NCI-H1694 (cell line): ENCODE measurements at places on chromosomes 2 and 18.

DNA sequence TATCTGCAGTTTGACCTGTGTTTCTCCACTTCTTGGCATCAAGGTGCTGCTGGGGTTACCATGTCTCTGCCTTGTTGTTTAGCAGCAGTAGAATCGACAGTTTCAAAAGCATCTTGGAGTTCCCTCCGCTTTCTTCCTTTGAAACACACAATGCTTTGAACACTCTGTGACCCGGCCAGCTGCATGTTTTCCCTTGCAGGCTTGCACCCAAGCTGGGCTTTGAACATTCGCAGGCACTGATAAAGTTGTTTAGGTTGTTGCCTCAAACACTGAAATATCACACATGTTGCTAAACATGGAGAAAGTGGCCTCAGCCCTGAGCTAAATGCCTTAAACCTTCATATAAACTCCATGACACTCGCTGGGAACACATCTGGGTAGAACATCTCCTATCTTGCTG, 251.7 kb downstream of the TSN start:
- DNase-seq, result no peak

DNA sequence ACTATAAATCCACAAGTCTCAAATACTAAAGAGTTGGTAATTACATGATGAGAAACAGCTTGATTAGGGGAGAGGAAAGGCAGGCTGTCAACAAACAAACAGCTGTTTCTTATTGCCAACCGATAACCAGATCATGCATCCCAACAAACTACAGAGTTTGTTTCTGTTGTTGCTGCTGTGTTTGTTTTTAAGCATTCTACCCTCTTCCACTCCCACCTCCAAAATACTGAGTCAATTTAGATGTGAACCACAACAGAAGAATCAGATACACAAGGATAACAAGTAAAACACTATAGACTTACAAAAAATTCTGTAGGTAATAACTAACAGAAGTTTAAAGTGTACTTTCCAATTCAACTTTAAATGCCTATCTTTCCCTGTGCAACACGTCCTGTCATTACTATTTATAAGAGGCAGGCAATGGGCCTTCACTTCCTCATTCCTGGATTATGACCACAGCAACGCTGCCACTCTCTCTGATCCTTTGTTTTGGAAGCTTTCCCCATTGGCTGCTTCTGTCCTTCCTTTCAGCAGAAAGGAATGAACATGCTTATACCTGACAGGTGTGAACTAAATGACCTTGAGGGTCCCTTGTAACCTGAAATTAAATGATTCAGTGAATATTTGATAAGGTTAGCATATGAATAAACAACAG, 152.0 kb downstream of the SRBD1 start:
- no peak for DNase-seq

DNA sequence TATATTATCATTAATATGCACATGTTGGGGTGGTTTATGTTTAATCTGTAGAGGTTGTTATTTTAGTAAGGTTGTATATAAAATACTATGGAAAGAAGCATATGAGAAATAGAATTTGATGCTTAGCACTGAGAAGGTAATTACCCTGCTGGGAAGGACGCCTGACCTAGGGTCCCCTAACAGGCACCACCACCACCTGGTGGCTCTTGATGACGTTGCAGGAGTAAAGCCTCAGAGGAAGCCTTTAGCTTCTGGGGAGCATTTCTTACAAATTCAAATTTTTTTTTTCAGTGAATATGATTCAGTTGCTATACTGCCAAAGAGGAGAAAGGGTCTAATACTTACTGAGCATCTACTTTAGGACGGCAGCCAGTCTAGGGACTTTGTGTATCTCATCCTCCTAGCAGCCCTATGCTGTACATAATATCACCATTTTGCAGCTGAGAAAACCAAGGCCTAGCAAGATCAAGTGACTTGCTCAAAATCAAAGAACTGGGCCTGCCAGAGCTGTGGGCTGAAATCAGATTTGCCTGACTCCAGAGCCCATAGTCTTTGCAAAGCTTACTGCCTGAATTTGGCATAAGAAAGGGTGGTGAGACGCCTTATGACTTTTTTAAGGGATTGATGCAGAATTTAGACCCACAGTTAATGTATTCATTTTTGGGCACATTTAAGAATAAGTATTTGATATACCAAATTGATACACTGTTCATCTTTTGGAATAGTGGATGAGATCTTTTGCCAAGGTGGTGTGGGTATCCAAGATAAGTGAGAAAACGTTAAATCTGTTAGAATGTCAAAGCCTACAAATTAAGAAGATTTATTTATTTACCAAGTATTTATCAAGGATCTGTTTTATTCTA, 78.8 kb upstream of the GAREM1 start:
- peak; percentile 19 for DNase-seq

DNA sequence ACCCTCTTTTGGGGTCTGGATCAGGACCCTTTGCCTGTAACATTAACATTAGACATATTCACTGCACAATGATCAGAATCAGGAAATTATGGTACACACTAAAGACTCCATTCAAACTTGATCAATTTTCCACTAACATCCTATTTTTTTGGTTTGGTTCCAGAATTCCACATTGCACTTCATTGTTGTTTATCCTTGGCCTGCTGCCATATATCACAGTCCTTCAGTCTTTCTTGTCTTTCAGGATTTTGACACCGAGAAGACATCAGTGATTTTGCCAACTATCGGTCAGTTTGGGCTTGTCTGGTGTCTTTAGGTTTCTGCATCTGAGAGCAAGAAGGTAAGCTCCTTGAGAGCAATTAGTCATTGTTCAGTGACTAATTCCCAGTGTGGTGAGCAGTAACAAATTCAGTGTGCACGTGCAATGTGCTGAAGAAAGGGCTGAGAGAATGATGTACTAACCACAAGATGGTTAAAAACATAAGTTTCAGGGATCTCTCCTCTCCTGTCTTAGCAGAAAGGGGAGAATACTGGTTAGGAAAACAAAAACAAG, 23.5 kb downstream of the MARCHF4 start:
- DNase-seq, result no peak

DNA sequence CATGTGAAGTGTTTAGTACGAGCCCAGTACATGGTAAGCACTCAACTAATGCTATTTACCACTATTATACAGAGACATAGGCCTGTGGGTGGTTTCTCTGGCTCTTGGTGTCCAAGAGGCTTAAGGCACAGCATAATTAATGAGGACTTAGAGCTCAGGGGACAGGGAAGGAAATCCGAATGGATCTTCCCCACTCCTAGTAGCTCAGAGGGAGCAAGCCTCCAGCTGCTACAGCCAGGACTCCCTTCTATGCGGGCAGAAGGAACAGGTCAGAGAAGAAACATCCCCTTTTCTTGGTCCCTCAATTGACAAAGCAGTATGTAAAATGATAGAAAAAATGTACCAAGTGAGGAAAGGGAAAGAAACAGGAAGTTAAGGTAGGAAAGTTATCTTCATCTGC, 261.3 kb upstream of the STON1 start:
- DNase-seq, result no peak

- DNase-seq, result no peak
Measured at GRCh38 chr2:202378001-202378400, 1.9 kb downstream of the BMPR2 start.

- no peak for DNase-seq
Measured at GRCh38 chr2:1738646-1739302, 5.5 kb downstream of the PXDN start.

- no peak for DNase-seq
Measured at GRCh38 chr18:58044370-58045241, 580 bp downstream of the NEDD4L start.

DNA sequence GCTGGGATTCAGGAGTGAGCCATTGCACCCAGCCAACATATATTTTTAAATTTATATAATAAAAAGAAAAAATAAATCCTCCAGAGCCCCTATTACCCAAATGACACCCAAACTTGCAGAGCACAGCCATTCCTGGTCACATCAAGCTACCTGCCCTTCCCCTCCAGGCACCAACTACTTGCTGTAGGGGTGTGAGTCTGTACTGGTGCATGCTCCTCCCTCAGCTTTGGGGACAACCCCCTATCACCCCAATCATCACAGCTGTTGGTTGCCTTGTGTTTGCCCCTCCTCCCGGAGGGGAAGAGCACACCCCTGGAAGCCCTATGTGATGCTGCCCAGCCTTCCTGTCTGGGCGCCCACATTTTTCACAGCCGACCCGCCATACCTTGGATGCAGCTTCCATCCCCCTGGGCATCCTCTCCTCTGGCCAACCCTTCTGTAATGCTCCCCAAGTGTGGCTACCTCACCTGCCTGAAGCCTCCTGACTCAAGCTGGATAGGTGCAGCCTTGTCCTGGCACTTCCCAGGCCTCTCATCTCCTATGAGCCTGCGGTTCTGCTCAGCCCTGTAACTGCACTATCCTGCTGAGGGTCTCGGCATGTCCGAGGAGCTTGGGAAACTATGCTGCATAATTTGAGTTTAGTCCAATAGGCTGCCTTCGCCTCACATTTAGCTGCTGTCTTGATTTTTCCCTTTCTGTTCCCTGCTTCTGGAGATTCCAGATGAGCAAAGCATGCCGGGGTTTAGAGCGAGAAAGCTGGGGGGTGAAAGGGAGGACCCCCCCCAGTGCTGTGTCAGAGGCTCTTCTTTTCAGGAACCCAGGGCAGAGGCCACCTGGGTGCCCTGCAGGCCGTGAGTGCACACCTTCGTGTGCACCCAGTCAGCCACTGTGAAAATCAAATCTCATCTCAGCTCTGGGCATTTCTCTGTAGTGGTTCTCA, 27.2 kb downstream of the CHST10 start:
- no peak for DNase-seq

- DNase-seq, result no peak
Measured at GRCh38 chr2:216012830-216013079, 596 bp downstream of the MREG start.

GRCh38 chr2:84749442-84749841, 131.4 kb downstream of the TRABD2A start:
- DNase-seq, result no peak

- peak; percentile 11 for DNase-seq
Measured at GRCh38 chr2:106858810-106859209, 27.2 kb downstream of the ST6GAL2 start.

- no peak for DNase-seq
Measured at GRCh38 chr18:55054021-55054990, 95.0 kb upstream of the CCDC68 start.

GRCh38 chr2:226888971-226889370, 53.1 kb downstream of the RHBDD1 start:
- DNase-seq, result no peak

GRCh38 chr2:7954234-7954633, 727.6 kb upstream of the ID2 start:
- no peak for DNase-seq

- DNase-seq, result no peak
Measured at GRCh38 chr2:240600451-240600961, 14.0 kb downstream of the CAPN10 start.

GRCh38 chr2:96788442-96789244, 27.4 kb upstream of the CNNM3 start:
- no peak for DNase-seq

DNA sequence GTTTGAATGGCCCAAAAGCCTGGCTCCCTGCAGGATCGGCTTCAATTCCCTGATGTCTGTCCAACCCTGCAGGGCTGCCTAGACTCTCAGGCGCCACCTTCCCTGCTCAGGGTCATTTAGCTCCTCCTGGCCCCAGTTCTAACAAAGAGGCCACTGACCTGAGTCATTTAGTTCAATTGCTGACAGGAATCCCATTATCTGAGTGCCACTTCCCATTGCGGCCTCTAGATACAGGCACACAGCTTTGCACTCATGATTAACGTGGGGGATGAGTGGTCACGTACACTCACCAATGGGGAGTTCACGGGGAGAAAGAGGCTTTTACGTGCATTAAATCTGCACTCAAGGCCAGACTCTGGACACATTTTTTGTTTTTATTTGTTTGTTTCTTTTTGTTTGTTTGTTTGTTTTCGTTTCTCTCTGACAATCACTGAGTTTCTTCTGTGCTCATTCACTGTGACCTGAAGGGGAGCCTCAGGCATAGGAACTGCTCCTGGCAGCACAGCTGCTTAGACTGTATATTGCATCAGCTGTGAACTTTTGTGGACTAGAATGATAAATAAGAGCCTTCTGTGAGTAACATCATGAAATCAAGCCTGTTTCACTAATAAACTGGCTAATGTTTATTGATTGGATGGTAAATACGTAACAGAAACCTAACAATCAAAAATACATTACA, 118.9 kb upstream of the CTNNA2 start:
- DNase-seq, result no peak

- no peak for DNase-seq
Measured at GRCh38 chr2:84805250-84805958, 75.5 kb downstream of the TRABD2A start.

DNA sequence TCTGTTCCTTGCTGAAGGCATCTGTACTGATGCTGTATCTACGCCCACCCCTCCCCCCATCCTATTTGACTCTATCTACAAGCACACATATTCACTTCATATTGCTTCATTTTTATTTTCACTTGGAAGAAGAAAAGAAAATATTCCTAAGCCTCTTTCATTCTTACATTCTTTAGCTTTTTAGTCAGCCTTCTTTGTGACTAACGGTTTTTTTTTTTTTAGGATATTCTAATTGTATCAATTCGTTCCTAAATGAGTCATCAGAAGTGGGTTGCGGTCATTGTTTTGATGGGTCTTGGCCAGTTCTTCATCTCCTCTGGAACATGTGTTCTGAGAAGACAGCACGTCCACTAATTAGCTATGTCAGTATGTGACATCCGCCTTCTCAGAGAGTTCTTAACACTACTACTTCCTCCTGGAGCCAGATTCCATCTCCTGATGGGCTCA, 88.7 kb downstream of the MYO1B start:
- no peak for DNase-seq

- DNase-seq, result no peak
Measured at GRCh38 chr2:128357506-128358370, 39.1 kb upstream of the HS6ST1 start.

GRCh38 chr2:106944215-106944614, 58.2 kb upstream of the ST6GAL2 start:
- no peak for DNase-seq

- no peak for DNase-seq
Measured at GRCh38 chr18:62258616-62259015, 66.5 kb upstream of the TNFRSF11A start.

- no peak for DNase-seq
Measured at GRCh38 chr18:30444544-30444943, 598.0 kb downstream of the DSC3 start.

GRCh38 chr2:63444565-63445288, 143.6 kb downstream of the WDPCP start:
- DNase-seq, result no peak

GRCh38 chr2:239197146-239197545, 203.7 kb downstream of the HDAC4 start:
- no peak for DNase-seq

DNA sequence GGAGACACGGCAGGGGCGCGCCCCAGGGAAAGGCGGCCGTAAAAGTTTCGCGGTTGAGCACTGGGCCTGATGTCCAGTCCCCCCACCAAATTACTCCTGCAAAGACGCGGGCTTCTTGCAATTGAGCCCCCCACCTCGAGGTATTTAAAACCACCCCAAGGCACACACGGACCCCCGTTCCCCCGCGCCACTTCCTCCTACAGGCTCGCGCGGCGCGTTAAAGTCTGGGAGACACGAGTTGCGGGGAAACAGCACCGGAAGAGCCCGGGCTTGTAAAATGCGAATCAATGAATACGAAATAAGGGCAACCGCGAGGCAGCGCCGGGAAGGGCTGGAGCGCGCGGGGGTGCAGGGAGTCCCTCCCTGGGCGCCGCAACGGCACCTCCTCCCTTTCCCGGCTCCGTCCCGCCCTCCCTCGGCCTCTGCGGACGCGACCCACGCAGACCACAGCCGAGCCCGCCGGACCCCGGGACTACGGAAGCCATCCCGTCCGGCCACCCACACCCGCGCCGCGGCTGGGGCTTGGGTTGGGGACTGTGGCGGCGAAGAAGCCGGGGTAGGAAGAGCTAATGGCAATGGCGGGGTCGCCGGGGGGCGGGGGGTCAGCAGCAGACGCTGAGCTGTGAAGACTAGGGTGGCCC, 918 bp upstream of the NETO1 start:
- DNase-seq, result no peak
